Purkinje cell (primary cell): ENCODE measurements at places on chromosomes 7 and 10. TPM values are rescaled to one million over a fixed set of nuclear protein-coding genes. Genes with fewer than 3 reads are reported as not detected.

DNA2 gene
- 0.32 and 2.2 TPM in 2 replicates for polyA plus RNA-seq

VGF gene
- 0.20 and 10.7 TPM in 2 replicates for polyA plus RNA-seq

CALML5 gene
- polyA plus RNA-seq = not detected in 2 replicates

EGR2 gene
- 0.16 TPM in 1 of 2 replicates, not detected in the other for polyA plus RNA-seq

MKX gene
- 0.98 and 4.2 TPM in 2 replicates for polyA plus RNA-seq

CALML3 gene
- polyA plus RNA-seq = 0.08 and 0.17 TPM in 2 replicates

GTF2I gene
- 37.6 and 61.8 TPM in 2 replicates for polyA plus RNA-seq

SYCE1 gene
- polyA plus RNA-seq = 17.1 and 17.3 TPM in 2 replicates

EBLN1 gene
- polyA plus RNA-seq = not detected in 2 replicates

CNPY1 gene
- polyA plus RNA-seq = 3.8 and 13.5 TPM in 2 replicates

HILPDA gene
- 3.2 and 9.1 TPM in 2 replicates for polyA plus RNA-seq

TMEM236 gene
- polyA plus RNA-seq = 0.13 TPM in 1 of 2 replicates, not detected in the other

VAX1 gene
- polyA plus RNA-seq = 0.51 TPM in 1 of 2 replicates, not detected in the other

SPDYE8 gene
- polyA plus RNA-seq = not detected in 2 replicates

NOS3 gene
- not detected in 2 replicates for polyA plus RNA-seq

OR2A12 gene
- not detected in 2 replicates for polyA plus RNA-seq
